ENCODE measurements at places on chromosomes 13 and 19.

DNA sequence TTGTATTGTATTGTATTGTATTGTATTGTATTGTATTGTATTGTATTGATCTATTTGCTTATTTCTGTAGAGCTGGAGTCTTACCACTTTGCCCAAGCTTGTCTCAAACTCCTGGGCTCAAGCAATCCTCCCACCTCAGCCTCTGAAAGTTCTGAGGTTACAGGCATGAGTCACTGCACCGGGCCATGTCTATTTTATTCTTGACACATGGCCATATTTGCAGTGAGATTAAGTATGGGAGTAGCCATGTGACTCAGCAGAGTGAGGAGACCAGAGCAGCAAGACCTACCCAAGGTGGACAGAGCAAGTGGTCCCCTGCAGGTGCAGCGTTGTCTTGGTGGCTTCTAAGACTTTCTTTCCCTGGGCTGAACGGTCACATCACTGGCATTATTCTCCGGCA lies 49.1 kb upstream of the UBAC2 start:
- DNase-seq = peak; percentile 51

GRCh38 chr19:28641395-28641794 lies 571.6 kb downstream of the UQCRFS1 start:
- DNase-seq = no peak

GRCh38 chr19:41548954-41549688 lies 26.8 kb upstream of the CEACAM21 start:
- DNase-seq = peak; percentile 86

DNA sequence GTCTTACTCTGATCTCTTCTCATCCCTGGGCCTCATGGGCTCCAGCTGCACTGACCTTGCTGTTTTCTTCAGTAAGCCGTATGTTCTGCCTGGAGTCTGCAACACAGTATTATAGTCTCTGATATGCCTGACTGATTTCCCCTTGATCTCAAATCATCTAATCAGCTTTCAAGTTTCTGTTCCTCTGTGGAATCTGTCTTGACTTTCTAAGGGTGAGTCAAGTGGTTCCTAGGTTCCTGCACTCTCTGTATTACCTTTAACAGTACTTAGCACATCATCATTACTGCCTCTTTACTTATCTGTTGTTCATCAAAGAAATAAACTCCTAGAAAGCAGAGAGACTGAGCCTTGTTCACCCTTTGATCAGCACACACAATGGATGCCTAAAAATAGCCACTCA lies 350.7 kb downstream of the LMO7 start:
- no peak for DNase-seq

- no peak for DNase-seq
Observed at GRCh38 chr13:45510672-45511071, 45.9 kb downstream of the COG3 start.

DNA sequence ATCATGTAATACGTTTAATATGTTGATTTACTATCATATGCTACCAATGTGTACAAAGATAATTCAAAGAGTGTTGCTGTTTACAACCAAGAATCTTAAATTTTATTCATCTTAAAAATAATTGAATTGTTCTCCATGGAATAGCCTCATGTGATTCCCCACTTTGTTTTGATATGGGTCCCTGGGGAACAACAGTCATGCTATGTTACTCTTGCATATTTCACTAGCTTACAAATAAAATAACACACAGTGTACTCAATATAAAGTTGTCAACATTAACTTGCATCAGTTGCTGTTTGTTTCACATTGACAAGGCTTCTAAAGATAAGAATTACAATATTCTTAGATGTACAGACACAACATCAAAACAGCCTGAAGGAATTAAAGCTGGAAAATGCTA lies 2.3 kb downstream of the ENOX1 start:
- no peak for DNase-seq

DNA sequence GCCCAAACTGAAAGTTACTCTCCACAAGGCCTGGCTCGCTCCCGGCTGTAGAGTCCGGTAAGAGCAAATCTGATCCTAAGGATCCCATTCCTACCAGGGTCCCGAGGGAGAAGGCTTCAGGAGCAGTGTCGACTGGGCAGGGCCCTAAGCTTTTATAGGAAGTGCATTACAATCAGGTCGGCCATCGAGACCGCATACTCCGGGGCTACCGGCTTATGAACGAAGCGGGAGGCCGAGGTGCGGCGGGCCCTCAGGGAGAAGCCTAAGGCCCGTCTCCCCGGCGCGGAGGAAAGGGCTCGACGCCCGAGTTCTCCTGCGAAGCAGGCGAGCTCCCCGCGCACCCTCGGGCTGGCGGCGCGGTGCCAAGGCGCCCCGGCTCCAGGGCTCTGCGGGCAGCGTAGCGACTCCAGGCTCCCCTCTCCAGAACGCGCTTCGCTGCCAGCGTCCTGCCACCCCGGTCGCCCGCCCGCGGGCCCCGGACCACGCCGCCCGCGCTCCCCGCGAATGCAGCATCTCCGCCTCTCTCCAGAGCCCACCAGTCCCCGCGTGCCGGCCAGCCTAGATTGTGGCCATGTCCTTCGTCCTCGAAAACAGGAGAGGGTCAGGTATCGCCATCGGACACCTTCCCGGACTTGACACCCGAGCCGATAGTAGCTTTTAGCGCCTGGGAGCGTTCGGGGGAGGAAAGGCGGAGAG lies 1.4 kb downstream of the EFNB2 start:
- DNase-seq = no peak

- DNase-seq = no peak
Observed at GRCh38 chr13:55497486-55497885, 1643.2 kb upstream of the PRR20A start.

DNA sequence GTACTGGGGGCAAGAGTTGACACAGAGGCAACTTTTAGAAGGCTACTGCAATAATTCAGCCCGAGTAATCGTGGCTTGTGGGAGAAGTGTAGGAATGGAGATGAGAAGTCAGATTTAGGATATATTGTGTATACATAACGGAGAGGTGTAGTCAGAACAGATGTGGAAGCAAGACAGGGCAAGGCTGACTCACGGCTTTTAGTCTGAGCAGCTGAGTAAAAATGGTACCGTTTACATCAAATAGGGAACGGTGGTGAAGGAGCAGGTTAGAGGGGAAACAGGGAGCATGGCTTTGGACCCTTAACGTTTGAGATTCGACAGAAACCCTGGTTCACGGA lies 796 bp upstream of the LSM14A start:
- peak; percentile 86 for DNase-seq

- DNase-seq = no peak
Observed at GRCh38 chr13:22173610-22174009, 502.7 kb downstream of the FGF9 start.

DNA sequence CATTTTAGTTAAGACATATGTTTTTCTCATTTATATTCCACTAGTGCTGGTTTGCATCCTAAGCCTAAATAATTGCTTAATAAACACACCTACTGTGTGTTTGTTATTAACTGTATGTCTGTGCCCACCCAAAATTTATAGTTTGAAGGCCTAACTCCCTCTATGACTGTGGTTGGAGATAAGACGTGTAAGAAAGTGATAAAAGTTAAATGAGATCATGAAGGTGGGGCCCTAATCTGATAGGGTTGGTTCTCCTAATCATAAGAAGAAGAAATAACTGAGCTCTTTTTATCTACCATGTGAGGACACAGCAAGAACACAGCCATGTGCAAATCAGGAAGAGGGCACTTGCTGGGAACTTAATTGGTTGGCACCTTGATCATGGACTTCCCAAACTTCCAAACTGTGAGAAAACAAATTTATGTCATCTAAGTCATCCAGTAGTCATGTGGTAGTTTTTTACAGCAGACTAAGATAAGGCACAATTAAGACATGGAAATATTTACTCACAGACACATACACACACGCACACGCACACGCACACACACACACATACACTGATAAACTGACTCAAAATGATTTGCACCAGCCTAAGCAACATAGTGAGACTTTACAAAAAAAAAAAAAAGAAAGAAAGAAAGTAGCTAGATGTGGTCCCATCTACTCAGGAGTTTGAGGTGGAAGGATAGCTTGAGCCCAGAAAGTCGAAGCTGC lies 662.1 kb downstream of the PCDH9 start:
- no peak for DNase-seq

DNA sequence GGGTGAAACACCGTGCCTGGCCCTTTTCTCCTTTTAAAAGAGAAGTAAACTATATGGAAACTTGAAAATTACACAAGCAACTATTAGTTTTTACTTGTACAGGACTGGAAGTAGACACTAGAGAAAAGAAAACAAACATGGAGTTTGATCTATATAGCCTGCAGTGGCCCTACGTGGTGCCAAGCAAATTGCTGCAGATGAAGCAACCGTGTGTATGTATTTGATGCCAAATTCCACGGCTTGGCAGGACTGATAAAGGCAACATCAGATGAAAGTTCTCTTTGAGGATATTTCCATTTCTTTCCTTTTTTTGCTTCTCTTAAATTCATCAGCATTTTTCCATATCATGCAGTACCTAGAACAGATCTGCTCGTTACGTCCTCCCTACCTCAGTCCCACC lies 49.8 kb downstream of the ATP8A2 start:
- DNase-seq = no peak

- DNase-seq = peak; percentile 64
Observed at GRCh38 chr19:40523322-40524047, 53.2 kb upstream of the SHKBP1 start.

DNA sequence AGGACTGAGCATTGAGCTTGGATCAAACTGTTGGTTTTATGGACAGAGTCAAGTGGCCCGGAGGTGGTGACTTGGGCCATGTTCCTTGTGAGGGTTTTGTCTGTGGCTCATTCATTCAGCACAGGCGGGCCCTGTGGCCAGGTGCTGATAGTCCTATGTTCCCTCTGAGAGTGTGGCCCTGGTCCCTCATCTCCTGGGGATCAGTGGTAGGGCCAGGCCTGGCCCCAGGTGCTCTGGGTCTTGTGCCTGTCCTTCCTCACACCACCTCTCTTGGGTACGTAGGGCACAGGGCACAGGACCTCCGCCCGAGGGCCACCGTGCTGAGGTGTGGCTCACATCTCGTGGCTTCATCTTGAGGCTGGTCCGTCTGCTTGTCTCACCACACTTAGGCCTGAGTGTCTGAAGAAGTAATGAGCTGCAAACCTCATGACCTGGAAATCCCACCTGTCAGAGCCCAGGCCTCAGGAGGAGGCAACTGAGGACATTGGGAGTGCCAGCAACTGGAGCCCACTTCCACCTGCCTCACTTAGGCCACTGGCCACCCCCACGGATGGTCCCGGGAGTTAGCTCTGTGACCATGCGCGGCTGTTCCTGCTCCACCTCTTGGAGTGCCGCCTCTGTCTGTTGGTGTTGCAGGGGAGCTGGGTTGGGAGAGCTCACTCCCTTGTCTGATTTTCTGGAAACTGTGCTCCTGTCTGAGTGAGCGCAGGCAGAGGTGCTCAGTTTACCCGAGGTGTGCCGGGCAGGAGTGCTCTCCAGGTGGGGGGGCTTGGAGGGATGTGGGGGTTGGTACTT lies 53.4 kb downstream of the KDM4B start:
- no peak for DNase-seq

GRCh38 chr13:35881360-35881759 lies 249.8 kb downstream of the DCLK1 start:
- no peak for DNase-seq

- DNase-seq = peak; percentile 29
Observed at GRCh38 chr19:3243819-3244700, 19.6 kb downstream of the CELF5 start.

- DNase-seq = no peak
Observed at GRCh38 chr13:66111628-66112027, 1118.5 kb downstream of the PCDH9 start.

- DNase-seq = peak; percentile 37
Observed at GRCh38 chr19:42422901-42423461, 4.2 kb downstream of the LIPE start.

- no peak for DNase-seq
Observed at GRCh38 chr13:95391362-95391761, 90.1 kb upstream of the ABCC4 start.

DNA sequence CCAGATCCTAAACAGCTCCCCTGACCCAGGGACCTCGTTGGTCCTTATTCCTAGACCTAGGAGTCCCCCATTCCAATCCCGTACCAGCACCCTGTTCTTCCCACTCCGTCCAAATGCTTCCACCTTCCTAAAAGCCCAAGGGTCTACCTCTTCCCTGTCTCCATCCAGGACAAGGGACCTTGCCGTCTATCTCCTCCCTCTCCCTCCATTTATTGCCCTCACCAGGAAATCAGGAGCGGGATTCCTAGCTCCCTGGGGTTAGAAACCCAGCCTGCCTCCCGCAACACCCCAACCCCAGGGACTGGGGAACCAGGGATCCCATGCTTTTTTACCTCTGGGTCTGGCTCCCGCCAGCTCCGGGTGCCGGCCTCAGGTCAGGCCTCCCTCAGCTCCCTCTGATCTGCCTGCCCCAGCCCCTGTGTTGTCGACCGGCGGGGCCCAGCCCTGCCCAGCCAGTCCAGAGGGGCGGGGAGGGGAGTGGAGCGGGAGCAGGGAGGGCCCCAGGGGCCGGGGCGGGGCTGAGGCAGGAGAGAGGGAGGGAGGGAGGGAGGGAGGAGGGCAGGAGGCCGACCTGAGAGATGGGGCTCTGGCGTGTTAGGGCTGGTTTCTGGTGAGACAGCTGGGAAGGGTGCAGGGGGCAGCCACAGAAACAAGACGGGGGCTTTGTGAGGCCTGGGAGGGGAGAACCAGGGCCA lies at the start of gene B3GNT8:
TSS of gene B3GNT8 (minus strand) at position 423 of the 695 bp plus-strand sequence. CDS start 596 bp downstream, outside the sequence.
- peak; percentile 26 for DNase-seq

DNA sequence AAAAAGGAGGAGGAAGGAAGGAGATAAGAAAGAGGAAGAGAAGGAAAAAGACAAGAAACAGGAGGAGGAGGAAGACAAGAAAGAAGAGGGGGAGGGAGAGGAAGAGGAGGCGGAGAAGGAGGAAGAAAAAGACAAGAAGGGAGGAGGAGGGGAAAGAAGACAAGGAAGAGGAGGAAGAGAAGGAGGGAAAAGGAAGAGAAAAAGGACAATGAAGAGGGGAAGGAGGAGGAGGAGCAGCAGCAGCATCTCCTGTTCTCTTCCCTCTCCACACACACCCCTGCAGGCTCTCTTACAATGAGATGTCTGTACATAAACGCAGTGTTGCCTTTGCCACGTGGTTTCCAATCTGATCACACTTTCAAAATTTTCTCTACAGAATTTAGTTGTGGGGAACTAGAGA lies 66.6 kb downstream of the RUBCNL start:
- no peak for DNase-seq

DNA sequence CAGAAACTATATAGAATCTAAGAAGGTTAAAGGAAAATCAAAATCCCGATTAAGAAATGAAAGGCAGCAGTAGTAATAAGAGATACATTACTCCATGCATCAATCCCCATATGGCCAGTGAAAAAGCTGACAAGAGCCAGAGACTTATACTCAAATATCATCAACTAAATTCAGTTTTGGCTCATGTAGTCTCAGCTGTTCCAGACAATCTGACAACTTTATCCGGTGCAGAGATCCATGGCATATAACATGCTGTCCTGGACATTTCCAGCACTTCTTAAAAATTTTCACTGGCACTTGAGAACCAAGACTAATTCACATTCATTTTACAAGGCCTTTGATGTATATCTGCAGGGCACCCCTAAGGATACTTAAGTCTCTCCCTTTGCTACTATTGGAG lies 255.7 kb upstream of the KLHL1 start:
- DNase-seq = no peak

DNA sequence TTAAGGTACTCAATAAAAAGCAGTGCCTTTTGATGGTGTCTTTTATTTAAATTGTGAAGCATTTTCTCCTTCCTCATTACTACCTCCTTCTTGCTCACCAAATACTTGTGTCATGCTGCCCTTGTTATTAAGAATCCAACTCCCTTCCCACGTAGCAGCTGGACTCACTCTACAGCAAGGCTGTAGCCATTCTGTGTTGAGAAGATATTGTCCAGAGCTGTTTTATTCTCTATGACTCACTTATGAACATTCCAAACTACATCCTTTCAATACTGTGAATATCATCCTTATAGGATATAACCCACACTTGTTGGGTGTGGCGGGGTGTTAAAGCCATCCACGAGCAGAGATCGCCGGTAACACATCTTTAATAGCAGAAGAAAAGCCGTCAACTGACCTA lies 1671.5 kb upstream of the SLC10A2 start:
- no peak for DNase-seq

Data from activated CD4-positive, alpha-beta T cell treated with anti-CD3 and anti-CD28 coated beads, Interleukin-2, Interleukin-4, amounts not matched to agents 100 ng/mL and 50 ng/mL, durations not matched to agents 16 hours and 8 hours (primary cell).